Stimulated activated CD8-positive, alpha-beta memory T cell treated with anti-CD3 and anti-CD28 coated beads, Interleukin-7, amount 100 ng/mL, for 48 hours (primary cell): ENCODE measurements at places on chromosomes 11 and 22.

- no peak for DNase-seq
Observed at GRCh38 chr11:130126516-130126915, 33.1 kb upstream of the ST14 start.

GRCh38 chr22:49417833-49418232 lies 409.8 kb downstream of the BRD1 start:
- no peak for DNase-seq

DNA sequence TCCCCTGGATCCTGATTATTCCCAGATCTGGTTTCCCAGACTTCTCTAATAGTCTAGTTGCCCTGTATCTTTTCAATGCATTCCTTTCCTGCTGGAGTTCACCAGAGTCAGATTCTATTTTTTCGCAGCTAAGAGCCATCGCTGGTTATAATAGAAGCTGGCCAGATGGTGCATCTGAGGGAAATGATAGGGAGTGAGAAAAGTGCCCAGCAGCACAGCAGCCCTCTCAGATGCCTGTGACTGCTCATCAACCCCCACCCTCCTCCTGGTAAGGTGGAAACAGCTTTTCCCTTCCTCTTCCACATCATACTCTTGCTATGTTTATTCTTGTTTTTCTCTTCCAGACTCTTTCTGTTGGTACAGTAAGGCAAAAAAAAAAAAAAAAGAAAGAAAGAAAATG lies 12.8 kb downstream of the OR8A1 start:
- no peak for DNase-seq

DNA sequence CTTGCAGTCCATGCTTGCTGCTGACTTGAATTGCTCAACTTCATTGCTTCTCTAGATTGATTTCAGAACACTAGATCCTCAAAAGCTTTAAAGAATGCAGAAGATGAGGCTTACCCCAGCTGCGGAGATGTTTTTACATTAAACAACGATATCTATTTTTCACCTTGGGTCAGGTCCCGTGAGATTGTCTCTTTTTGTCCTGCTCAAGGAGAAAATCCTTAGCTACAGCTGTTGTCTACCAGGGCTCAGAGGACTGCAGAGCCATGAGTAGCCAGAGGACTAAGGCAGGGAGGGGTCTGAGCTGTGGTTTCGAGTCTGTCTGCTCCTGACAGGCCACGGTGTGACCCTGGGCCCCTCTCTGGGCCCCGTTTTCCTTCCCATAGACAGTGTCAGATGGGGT lies 51.4 kb downstream of the PKNOX2 start:
- DNase-seq = no peak

GRCh38 chr22:39771486-39771885 lies 122.1 kb downstream of the ENTHD1 start:
- DNase-seq = no peak

DNA sequence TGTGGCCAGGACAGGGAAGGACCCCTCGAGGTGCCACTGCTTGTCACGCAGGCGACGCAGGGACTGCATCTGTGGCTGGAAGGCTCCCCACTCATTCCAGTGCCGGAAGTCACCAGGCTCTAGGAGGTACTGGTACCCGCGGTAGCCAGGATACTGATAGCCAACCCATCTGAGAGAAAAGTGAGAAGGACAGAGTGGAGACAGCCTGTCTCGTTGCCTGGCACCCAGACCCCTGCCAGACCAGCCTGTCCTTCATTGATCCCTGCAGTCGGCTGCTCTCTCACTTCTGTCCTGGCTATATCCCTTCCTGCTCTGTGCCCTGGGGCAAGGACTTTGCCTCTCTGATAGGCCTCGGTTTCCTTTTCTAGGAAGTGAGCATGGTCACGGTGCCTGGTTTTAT lies 9.6 kb upstream of the TPST2 start:
- DNase-seq = no peak

- no peak for DNase-seq
Observed at GRCh38 chr22:47802421-47802820, 1040.0 kb downstream of the TBC1D22A start.

DNA sequence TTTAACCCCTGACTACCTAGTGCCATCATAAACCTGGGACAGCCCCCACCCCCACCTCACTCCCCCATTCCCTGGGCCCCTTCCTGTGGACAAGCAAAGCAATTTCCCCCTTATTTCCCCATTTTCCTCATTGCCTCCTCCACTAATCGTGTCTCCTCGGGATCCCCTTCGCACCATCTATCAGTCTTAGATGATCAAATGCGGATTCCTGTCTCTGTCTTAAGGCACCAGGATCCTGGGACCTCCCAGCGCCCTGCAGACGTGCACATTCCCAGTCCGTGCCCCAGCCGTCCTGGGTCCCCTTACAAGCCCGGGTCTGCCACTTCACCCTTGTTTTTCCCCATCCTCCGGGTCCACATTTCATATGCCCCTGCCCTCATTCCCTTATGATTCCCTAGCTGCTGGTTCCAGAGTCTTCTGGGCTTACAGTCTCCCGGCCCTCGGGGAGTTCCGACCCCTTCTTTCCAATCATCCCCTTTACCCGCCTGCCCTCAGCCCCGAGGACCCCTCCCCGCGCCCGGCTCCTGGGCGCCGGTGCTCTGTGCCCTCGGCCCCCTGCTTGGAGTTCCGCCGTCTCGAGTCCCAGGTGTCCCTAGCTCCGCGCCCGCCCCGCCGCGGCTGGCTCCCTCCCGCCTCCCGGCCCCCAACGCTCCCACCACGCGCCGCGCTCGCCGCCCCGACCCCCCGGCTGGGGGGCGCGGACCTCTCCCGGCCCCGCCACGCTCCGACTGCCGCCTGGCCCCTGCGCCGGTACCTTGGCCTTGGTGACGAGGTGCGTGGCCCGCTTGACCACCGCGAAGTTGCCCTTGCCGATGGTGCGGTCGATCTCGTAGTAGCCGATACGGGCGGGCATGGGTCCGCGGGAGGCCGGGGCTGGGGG lies 599 bp downstream of the SIK3 start:
- DNase-seq = no peak

DNA sequence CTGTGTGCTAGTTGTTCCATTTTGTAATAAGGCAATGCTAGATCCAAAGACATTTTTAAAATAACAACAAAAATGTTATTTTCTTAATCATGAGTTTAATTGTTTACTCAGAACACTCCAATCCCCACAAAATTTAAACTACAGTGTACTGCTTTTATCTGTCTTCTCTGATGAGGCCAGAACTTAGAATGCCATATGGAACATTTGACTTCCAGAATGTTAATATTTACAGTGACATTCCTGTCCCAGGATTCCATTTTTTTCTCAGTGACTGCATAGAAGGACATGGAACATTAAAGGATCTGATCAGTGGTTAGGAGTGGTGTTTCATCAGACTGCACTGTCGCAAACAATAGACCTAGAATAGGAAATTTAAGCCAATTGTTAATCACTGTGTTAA lies 494.9 kb upstream of the ARHGAP42 start:
- no peak for DNase-seq

DNA sequence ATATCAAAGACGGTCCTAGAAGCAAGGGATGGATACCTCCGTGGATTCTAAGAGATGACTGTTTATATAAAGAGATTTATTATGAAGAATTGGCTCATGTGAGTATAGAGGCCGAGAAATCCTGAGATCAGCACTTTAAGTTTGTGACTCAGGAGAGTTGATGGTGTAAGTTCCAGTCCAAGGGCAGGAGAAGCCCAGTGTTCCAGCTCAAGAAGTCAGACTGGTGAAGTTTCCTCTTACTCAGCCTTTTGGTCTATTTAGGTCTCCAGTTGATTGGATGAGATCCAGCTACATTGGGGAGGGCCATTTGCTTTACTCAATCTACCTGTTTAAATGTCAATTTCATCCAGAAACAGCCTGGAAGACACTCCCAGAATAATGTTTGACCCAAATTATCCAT lies 45.1 kb downstream of the TSPAN18 start:
- no peak for DNase-seq

DNA sequence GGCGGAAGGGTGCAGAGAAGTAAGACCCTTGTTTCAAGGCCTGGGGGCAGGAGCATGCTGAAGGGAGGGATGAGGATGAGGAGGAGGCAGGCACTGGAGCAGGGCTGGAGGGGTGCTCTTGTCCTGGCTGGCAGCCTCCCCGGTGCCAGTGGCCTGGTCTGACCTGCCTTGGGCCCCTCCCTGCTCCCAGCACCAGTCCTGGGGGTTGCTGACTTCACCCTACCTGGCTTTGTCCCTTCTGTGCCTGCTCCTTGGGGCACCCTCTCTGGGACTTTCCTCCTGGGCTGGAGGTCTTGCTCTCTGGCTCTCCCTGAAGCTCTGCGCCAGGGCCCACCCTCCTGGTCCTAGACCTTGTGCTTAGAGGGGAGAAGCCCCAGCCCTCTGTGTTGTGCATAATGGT lies 4.7 kb upstream of the FLRT1 start:
- DNase-seq = no peak

DNA sequence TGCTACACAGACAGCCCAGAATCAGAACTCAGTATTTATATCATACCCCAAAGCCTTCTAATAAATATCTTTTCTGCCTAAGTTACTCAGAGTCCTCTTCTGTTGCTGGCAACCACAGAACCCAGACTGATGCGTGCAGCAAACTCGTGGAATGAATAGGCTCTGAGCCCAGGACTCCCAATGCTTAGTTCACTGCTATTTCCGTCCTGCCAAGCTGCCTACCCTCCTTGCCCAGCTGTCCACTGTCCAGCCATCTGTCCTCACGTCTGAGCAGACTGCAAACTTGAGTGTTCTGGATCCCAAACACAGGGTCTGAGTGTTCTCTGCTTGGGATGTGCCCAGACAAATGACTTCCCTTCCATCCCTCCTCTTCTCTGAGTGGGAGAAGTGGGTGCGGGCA lies 19.4 kb downstream of the PTPN5 start:
- DNase-seq = no peak

GRCh38 chr11:118503216-118503615 lies 24.1 kb upstream of the TTC36 start:
- DNase-seq = no peak

GRCh38 chr11:2977113-2977512 lies 15.0 kb downstream of the NAP1L4 start:
- DNase-seq = no peak

- DNase-seq = no peak
Observed at GRCh38 chr22:41092847-41093411, 537 bp downstream of the EP300 start.

DNA sequence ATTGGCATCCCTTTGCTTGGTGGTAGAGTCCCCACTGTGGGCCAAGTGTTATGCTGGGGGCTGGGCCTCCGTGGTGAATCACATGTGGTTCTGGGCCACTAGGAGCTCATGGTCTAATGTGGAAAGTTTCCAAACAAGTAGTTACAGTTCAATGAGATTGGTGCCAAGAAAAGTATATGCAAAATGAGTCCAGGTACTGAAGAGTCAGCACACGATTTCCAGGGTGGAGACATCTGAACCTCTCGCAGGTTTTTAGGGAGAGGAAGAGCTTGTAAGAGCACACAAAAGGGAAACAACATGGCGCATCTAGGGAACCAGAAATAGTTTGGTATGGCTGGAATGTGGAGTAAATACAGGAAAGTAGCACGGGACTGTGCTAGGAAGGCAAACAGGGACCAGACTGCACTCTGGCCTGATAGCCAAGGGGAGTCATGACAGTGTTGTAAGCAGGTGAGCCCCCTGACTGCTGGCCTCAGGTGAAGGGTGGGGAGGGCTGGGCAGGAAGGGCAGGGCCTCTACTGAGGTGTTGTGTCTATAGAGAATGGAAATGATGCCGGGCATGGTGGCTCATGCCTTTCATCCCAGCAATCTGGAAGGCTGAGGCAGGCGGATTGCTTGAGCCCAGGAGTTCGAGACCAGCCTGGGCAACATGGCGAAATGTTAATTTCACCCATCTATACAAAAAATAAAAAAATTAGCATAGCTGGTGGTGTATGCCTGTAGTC lies 12.6 kb downstream of the POLR2F start:
- no peak for DNase-seq

- DNase-seq = no peak
Observed at GRCh38 chr11:93850594-93851018, at the start of gene VSTM5. Gene VSTM5, minus strand, starts transcription at chr11:93850618. Its CDS starts 116 bp downstream, at chr11:93850502.

DNA sequence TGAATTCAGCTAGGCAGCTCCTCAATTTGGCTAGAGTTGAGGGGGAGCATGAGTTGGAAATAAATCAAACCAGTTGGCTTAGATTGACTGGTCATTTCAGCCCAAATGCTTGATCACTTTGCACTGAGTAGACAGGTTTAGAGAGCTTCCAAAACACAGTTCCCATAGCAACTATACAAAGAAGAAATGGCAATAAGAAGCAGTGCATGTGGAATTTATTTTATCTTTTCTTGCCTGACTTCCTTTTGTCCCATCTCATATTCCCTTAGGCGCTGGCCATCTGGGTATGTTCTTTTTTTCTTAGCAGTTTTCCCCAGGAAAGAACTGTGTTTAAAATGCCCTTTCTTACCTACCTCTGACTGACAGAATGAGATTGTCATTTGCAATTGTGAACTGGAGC lies 38.7 kb upstream of the C11orf87 start:
- no peak for DNase-seq

DNA sequence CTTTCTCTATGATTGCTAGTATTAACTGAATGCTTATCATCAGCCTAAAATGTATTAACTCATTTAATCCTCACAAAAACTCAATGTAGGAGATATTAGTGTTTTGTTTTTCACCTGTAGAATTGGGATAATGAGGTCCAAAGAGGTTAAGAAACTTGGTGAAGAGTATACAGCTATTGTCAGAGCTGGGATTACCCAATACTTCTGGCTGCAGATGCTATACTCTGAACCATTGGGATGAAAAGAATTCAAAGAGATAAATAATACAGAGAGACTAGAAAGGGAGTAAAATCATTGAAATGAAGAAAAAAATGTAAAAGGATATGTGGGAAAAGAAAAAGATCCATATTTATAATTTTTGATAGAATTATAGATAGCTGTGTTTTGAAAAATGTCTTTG lies 137.1 kb downstream of the TRPC6 start:
- DNase-seq = no peak

- DNase-seq = no peak
Observed at GRCh38 chr11:104028476-104029263, 7.8 kb upstream of the DDI1 start.

DNA sequence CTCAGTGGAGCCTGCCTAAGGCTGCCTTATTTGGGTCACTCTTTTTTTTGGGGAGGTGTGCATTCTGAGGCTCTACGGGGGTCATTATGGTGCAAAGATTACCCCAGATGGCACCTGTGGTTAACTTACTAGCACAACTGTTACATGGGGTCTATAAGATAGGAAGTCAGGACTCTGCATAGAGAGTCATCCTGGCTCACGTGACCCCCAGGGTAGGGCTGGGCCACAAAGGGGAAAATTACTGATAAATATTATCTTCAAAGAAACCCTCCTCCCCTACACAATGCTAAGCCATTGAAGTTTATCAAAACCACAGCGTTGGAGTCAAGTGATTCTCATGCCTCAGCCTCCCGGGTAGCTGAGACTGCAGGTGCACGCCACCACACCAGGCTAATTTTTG lies 397.1 kb downstream of the MN1 start:
- DNase-seq = no peak

- DNase-seq = no peak
Observed at GRCh38 chr11:121119440-121119839, 18.4 kb downstream of the TECTA start.

DNA sequence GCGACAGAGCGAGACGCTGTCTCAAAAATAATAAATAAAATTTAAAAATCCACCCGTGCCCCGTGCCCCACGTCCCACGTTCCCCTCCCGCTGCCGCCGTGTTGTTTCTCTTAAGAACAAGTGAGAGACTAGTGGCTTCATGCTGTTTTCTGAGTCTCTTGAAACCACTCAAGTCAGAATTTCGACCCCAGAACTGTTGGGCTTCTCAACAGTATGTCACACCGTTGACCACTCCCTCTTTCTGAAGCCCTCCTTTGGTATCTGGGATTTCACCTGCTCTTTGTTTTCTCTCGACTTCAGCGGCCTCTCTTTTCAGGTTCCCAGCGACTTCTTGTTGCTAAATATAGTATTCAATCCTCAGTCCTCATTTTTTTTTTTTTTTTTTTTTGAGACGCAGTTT lies 974 bp downstream of the PPIL2 start:
- DNase-seq = no peak
